ENCODE measurements at places on chromosomes 6 and 20.

GRCh38 chr6:69386426-69386825, 410.4 kb downstream of the LMBRD1 start:
- DNase-seq = no peak

DNA sequence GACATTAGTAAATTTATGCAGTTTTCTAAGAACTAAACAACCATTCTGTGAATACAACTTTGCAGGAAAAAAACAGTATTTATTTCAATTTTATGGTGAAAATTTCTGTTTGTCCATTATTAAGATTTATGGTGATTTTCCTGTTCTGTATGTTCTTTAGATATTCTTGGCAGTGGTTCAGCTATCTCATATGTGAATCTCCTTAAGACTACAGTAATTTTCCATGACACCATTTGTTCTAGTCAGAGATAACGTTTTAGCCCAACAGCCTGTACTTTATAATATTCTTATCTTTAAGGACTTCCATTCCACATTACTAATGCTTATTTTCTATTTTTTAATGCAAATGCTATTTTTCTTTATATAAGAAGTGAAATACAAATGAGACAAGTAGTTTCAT, 504.0 kb downstream of the RFPL4B start:
- no peak for DNase-seq

GRCh38 chr6:90611543-90612312, 24.9 kb upstream of the MAP3K7 start:
- DNase-seq = no peak

DNA sequence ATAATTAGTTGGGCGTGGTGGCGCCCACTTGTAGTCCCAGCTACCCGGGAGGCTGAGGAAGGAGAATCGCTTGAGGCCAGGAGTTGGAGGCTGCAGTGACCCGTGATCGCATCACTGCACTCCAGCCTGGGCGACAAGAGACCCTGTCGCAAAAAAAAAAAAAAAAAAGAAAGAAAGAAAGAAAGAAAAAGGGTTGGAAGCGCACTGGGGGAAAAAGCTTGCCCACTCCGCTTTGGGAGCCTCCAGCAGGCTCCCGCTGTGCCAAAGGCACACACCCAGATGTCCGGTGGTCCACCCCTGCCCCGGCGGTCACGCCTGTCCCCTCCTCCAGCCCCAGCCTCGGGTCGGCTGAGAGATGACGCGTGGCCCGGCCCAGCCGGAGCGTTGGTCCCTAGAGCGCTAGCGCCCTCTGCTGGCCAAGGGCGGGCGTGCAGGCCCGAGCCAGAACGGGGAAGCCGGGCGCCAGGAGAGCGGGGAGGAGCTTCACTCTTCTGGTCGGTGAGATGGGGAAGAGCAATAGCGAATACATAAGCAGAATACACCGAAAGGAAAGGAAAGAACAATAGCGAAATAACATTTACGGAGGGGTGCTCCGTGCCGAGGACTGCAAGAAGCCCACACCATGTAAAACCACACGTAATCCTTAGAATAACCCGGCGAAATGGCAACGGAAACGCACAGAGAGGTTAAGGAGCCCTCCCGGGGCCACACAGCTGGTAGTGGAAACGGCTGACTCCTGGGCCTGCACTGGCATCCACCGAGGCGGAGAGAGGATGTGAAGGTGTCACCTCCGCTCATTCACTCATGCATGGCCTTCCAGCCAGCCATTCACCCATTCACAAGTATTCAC, 41.7 kb downstream of the UBE2V1 start:
- DNase-seq = peak; percentile 91

DNA sequence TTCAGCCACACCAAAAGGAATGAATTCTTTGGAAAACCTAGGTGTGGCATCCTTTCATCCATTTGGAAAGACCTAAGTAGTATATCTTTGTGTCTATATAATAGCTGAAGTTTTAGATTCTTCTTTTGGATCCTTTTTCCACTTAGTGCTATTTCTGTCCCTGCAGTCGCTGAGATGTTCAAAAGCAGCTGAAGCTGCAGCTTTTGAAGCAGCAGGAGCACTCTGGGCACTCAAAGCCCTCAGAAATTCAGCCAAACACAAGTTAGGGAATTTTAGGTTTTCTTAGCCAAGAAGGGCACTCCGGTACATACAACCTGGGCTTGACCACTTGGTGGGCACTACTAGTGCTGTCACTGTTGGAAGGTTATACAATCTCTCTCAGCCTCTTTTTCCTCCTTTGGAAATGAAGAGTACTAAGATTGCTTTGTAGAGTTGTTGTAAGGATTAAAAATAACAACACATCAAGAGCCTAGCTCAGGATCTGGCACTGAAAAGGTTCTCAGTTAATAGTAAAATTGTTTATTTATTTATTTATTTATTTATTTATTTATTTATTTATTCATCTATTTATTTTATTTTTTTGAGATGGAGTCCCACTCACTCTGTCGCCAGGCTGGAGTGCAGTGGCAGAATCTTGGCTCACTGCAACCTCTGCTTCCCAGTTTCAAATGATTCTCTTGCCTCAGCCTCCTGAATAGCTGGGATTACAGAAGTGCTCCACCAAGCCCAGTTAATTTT, 71.9 kb upstream of the SLC22A16 start:
- DNase-seq = no peak

GRCh38 chr6:15739353-15739752, 76.5 kb upstream of the DTNBP1 start:
- no peak for DNase-seq

- peak; percentile 66 for DNase-seq
Observed at GRCh38 chr20:19397666-19398065, 185.2 kb downstream of the SLC24A3 start.

GRCh38 chr20:8720089-8720488, 348.8 kb upstream of the PLCB4 start:
- peak; percentile 40 for DNase-seq

GRCh38 chr20:61186771-61187472, 65.1 kb upstream of the CDH4 start:
- no peak for DNase-seq

- DNase-seq = peak; percentile 54
Observed at GRCh38 chr20:23152308-23152892, 66.3 kb upstream of the CD93 start.

DNA sequence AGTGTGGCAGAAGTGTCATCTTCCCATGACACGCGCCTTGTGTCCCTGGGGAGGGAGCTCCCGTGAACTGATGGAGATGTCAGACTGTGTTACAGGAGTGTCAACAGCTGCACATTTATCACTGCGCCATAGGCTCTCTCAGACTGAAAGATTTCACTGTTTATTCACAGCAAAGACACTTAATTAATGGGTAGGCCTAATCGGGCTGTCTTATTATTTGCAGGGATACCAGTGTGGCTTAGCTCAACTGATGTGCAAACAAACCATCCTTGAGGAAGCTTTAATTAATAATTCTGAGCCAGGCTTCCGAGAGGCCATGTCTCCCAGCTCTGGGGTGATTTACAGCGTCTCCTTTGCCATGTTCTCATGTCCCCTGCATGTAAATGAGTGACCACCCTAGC, 771.0 kb downstream of the QKI start:
- no peak for DNase-seq

DNA sequence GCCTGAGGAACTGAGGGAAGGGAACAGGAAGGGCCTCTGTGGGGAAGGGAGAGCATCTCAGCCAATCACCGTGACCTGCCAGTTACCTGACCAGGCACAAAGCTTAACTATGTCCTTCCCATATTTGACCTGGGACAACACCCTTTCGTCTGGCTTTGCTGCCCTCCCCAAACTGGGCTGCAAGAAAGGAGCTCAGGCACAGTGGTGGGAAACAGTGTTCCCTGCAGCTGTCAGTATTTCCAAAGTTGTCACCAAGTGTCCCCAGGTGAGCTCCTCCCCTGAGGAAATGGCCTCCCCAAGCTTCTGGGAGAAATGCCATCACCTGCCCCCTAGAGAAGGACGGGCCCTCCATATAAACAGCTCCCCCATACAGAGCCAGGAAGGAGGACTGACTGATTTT, 17.9 kb downstream of the NCR2 start:
- DNase-seq = no peak

GRCh38 chr6:70163795-70164194, 139.1 kb downstream of the COL9A1 start:
- DNase-seq = no peak

- DNase-seq = peak; percentile 57
Observed at GRCh38 chr6:87789198-87789899, 87.3 kb upstream of the AKIRIN2 start.

- no peak for DNase-seq
Observed at GRCh38 chr20:62157387-62158087, 14.0 kb downstream of the SS18L1 start.

- DNase-seq = peak; percentile 1
Observed at GRCh38 chr6:131292145-131292938, 157.1 kb downstream of the AKAP7 start.

- DNase-seq = no peak
Observed at GRCh38 chr6:90467546-90467945, 119.3 kb downstream of the MAP3K7 start.

DNA sequence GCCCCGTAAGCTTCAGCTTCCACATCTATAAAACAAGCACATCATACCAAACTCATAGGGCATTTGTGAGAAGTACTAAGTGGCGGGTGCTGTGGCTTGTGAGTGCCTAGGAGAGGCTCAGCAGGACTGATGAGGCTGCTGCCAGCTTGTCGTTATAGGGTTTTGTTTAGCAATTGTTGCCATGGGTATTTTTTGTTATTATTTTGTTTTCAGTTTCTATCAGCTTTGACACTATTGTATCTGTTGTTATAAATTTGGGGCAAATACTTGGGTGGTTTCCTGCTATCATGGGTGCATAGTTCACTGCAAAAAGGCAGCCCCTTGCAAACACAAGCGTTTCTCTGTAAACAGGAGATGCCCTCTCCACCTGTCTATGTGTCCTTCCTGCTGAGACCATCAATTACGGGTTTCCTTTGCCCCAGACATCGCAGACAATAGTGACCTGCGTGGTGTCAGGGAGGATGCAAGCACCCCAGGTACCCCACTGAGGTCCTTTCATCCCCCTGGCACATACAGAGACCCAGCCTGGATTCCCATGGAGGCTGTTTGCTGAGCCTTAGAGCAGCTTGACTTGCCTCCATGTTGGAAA, 3.1 kb upstream of the CCDC167 start:
- peak; percentile 6 for DNase-seq

GRCh38 chr20:43603124-43603523, 12.4 kb downstream of the IFT52 start:
- no peak for DNase-seq

GRCh38 chr20:34041226-34041625, 47.5 kb downstream of the RALY start:
- no peak for DNase-seq

GRCh38 chr20:38985603-38986170, 23.5 kb downstream of the DHX35 start:
- DNase-seq = no peak

GRCh38 chr6:52643158-52643557, 27.8 kb upstream of the TMEM14A start:
- no peak for DNase-seq

DNA sequence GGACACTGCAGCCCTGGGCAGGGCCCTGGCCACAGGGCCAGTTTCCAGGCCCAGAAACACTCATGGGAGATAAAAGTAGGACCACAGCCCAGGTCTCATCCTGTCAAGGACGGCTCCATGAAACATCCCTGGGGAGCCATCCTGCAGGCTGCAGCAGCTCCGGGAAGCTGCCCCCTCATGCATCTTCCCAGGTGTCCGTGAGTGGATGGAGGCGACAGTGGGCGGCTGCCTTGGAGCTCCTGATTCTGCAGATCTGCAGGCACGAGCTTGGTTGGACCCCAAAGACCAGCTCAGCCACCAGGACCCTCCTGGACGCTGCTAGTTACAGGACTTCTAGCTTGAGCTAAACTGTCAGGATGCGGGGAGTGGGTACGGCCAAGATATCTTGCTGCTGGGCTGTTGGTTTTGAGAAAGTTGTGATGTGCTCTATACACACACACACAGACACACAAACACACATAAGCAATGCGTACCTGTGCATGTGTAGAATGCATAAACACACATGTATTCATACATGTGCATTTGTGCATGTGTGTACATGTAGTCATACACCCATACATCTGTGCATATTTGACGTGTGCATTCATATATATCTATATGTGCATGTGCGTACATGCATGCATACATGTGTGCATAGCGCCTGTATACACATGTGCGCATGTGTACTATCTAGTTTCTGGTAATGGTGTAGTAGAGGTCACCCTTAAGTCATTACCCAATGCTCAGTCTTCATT, 297.8 kb downstream of the TAF4 start:
- DNase-seq = no peak

- no peak for DNase-seq
Observed at GRCh38 chr20:64006902-64007301, 26.0 kb downstream of the PRPF6 start.

- no peak for DNase-seq
Observed at GRCh38 chr6:79404677-79405076, 132.6 kb downstream of the LCA5 start.

DNA sequence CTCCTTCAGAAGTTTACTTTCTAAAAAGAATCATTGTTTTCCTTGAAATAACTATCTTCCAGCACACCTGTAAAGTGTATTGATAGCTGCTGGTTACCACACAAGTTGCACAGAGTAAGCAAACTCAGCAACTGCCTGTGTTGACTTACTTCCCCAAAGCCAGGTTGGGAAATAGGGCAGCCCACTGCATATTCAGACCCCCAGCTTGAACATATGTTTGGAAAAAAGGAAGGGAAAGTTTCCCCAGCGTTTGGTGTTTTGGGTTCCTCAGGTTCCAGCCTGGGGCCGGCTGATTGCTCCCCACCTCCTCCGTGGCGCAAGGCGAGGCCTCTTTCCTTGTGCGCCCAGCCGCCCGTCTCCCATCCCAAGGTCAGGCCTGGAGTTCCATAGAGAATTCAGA, 70.1 kb upstream of the QKI start:
- no peak for DNase-seq

DNA sequence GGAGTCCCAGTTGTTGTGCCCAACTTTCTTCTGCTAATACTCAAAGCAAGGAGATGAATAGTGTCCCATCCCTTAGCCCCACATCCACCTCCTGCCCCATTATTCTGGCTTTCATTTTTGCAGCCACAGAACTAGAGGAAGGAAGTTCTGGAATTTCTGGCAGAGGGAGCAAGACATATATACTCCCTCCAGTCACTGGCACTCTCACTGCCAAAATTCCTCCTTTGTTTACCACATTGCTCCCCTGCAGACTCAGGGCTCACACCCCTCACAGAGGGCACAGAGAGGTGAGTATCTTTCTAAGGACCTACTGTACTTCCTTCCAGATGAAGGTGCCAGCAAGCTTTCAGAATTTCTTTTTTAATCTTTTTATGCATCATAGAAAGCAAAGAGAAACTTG, 168.0 kb upstream of the ID4 start:
- no peak for DNase-seq

DNA sequence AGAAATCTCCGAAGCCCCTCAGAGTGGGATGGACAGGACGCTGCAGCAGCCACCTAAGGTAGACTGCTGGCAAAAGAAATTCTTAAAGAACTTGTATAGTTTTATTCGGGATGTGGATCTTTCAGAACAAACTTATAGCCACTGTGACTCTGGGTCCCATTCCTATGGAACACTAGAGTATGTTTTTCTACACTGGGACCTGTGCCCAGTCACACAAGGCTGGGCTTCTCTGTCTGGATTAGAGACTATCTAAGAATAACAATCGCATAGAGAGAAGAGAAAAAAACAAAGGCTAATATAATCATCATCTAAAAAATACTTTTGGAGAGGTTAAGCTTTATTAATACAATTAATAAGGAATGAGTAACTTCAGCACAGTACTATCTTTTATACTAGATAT, 28.9 kb downstream of the RMND1 start:
- DNase-seq = no peak

GRCh38 chr6:89999945-90000825, 105.9 kb downstream of the GJA10 start:
- no peak for DNase-seq

All from DMS53 (cell line).